ENCODE measurements at places on chromosomes 6 and 20.

- no peak for DNase-seq
Measured at GRCh38 chr20:49750611-49751396, 37.1 kb upstream of the B4GALT5 start.

GRCh38 chr6:125888989-125889656 lies 67.4 kb upstream of the HINT3 start:
- DNase-seq = no peak

DNA sequence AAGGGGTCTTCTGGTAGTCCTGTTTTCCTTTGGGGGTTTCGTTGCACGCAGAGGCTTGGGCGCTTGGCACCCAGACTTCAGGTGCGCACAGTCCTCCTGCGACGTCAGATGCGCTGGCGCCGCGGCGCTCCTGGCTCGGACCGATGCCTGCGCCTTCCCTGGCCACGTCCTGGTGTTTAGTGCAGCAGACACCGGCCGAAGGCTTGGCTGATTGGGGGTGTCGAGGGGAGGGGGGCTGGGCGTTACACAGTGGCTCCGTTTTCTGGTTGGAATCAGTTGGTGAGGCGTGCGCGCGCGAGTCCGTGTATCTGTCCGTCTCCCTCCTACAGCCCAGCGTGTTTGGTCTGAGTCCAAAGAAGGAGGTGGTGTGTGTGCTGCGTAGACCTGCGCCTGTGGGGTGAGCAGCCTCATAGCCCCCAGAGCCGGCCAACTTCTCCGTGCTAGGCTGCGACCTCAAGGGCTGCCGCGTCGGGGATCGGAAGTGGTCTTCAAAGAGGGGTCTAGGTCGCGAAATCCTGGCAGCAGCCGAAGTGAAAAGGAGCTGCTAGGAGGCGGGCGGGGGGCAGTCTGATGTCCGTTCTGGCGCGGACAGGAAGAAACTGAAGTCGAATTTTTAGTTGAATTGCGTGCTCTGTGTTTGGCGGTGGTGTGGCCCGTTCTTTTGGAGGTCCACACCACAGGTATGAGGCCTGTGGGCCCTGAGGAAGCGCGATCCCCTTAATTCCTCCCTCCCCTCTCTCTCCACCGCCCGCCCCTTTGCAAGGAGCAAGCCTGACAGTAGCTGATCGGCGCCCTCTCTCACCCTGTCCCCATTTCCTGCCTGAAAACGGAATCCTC lies 1.5 kb downstream of the SYNDIG1 start:
- no peak for DNase-seq

DNA sequence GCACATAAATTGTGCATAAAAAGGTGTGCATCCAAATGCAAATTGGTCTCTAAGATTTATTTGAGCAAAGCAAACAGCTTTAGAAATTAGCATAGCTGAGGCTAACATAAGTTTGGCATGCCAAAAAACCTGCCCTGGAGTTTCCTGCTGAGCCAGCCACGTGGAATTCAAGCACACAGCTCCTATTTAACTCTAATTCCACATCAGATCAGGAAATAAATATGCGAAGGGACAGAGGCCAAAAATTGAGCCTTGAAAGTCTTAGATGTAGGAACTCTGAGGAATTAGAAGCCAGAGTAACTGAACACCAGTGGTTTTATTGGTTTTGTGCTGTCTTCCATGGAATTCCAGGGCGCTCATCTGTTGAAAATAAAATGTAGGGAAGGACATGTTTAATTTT lies 19.6 kb downstream of the SOBP start:
- no peak for DNase-seq

- no peak for DNase-seq
Measured at GRCh38 chr20:36035745-36036144, 67.4 kb downstream of the CNBD2 start.

DNA sequence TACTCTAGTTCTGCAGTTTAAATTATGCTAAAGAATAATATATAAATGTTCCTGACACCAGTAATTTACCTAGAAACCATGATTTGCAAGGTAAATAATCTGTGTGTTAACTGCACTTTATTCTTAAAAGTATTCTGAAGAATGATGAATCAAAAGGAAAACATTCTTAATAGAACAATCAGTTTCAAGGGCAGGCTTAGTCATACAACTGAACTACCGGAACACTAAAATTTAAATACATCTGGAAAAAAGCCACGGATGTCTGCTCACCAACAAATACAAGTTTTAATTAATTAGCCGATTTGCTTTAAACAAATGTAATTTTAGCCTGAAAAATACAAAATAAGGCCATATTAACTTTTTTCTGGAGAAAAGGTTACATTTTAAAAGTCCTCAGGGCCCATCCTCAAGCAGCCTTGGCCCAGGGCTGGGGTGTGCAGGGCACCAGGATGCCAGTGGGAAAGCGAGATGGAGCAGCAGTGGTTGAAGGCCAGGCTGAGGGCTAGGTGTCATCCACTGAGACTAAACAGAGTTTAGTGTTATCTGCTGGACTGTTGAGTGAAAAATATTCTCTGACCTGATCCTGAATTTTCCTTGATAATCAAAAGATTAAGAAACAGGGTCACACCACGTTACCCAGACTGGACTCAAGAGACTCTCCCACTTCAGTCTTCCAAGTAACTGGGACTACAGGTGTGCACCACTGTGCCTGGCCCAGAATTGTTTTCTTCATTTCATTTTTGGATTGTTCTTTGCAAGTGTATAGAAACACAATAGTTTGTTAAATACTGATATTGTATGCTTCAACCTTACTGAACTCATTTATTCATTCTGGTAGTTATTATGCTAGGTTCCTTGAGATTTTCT lies 88.2 kb upstream of the DST start:
- no peak for DNase-seq

DNA sequence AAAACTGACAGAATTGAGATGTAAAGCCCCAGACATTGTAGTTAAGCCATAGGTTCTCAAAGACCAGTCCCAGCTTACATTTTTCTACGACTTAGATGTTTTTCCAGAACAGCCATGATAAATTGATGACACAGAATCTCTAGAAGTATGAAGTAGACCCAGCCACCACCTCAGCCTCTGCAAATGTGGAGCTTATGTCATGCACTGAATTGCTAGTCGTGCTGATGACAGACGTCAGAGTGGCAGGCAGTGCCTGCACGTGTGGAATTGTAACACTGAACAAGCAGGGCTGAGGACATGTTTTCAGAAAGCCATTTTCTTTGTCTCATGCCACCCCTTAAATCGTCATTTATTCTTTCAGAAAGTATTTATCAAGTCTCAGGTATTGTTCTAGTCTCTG lies 72.4 kb upstream of the TMEM181 start:
- no peak for DNase-seq
